ENCODE measurements at places on chromosomes 11 and 22.

GRCh38 chr22:26606611-26607010 is 11.2 kb downstream of the CRYBB1 start:
- DNase-seq: no peak

DNA sequence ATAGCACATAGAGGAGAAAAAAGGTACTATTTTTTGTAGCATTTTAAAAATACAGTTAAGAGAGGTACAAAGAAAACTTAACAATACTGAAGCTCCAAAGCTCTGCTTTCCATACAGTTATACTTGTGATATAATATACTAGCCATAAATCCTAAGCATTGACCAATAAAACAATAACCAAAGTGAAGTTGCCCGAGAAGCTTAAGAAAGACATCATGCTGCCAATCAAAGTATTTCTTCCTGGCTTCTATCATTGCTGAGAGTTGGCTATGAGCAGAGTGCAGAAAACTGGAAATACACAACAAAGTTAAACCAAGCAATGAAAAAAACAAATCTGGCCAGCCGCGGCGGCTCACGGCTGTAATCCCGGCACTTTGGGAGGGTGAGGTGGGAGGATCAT is 84.2 kb downstream of the RBFOX2 start:
- DNase-seq: no peak

- no peak for DNase-seq
Observed at GRCh38 chr22:42179616-42180015, 49.0 kb upstream of the CYP2D6 start.

DNA sequence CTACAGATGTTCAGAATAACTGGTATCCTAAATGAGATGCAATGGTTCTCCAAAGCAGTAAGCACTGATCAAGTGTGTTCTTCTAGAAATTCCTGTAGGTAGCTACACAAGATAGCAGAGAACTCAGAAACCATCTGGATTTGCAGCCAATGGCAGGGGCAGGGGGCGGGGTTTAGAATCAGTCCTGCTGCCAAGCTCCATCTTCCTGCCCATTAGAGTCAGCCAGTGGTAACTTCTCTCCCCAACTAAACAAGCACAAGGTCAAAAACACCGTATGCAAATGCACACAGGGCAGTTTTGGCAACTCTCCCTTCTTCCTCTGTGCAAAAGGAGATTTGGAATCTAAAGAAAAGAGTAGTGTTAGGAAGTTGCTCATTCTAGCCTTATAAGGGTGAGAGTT is 237.5 kb upstream of the CCDC90B start:
- DNase-seq: no peak

GRCh38 chr22:19756288-19757128 is 4.1 kb upstream of the TBX1 start:
- DNase-seq: peak; percentile 79

- DNase-seq: no peak
Observed at GRCh38 chr11:118172356-118172755, 4.1 kb downstream of the SCN2B start.

GRCh38 chr11:10323793-10324170 is 18.9 kb downstream of the ADM start:
- DNase-seq: no peak

- peak; percentile 18 for DNase-seq
Observed at GRCh38 chr11:100682247-100682969, 4.7 kb upstream of the ARHGAP42 start.

GRCh38 chr11:17414317-17414737 is 25.9 kb upstream of the KCNJ11 start:
- DNase-seq: no peak

DNA sequence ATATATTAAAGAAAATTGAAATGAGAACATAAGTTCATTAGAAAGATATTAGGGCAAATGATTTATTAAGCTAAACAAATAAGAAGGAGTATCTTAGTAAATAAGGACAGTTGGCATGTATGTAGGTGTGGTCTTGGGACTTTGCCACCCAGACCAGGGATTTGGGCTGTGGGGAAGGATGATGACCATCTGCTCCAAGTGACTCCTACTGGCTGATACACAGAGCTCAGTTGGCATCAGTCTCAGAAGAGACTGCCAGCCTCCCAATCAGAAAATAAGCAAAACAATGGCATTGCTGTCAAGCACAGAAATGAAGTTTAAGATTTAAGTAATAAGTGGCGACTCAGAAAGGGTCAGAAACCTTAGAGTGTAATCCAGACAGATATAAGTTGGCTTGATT is 49.5 kb downstream of the PAX6 start:
- no peak for DNase-seq
